NCI-H774 (cell line): ENCODE measurements at places on chromosomes 6 and 20.

GRCh38 chr20:62010551-62011402 is 54.9 kb downstream of the TAF4 start:
- DNase-seq: no peak

GRCh38 chr6:52994031-52994838 is 849 bp downstream of the GSTA4 start:
- DNase-seq: peak; percentile 29

DNA sequence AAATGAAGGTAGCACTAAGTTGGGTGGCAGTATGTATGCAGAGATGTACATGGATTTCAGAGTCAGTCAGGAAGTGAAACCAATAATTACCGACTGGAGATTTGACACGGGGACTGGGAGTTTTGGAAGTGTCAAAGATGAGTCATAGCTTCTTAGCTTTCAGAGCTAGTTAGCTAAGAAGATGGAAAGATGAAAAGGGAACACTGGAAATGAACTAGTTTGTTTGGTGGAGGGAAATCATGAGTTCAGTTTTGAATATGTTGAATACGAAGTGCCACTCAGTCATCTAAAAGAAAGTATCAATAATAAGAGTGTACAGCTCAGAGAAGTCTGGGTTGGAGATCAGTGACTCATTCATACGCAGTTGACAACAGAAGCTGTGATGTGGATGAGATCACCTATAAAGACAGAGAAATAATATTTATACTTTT is 7.5 kb downstream of the ESF1 start:
- no peak for DNase-seq

DNA sequence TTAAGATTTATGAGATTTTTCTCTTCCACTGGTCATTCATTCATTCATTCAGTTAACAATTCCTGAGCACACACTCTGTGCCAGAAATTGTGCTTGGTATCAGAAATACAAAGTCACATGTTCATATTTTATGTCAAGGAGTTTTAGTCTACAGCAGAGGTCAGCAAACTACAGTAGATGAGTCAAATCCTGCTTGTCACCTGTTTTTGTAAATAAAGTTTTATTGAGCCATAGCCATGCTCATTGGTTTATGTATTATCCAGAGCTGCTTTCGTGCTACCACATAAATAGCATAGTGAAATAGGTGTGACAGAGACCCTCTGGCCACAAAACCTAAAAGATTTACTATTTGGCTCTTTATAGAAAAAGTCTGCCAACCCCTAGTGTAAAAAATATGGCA is 46.8 kb downstream of the THEMIS start:
- no peak for DNase-seq

- peak; percentile 96 for DNase-seq
These were observed 973 bp upstream of the CITED2 start for GRCh38 chr6:139375226-139376016.

DNA sequence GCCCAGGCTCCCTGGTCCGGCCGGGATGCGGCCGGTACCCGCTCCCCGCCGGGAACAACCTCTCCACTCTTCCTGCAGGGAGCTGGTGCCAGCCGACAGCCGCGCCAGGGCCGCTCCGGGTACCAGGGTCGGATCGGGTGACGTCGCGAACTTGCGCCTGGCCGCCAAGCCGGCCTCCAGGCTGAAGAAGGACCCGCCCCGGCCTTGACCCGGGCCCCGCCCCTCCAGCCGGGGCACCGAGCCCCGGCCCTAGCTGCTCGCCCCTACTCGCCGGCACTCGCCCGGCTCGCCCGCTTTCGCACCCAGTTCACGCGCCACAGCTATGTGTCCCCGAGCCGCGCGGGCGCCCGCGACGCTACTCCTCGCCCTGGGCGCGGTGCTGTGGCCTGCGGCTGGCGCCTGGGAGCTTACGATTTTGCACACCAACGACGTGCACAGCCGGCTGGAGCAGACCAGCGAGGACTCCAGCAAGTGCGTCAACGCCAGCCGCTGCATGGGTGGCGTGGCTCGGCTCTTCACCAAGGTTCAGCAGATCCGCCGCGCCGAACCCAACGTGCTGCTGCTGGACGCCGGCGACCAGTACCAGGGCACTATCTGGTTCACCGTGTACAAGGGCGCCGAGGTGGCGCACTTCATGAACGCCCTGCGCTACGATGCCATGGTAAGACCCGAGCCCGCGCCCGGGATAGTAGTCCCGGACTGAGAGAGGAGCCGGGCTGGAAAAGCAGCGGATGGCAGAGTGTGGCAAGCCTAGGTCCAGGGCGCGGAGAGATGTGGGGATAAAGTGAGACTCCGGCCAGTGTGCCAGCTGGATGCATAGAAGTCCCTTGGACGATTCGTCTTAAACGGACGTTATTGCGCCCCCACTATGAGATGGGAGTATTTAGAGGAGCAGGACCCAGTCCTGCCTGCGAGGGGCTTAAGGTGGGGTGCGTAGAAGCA is at the start of gene NT5E:
Gene NT5E, plus strand, starts transcription at position 266 of the 942 bp plus-strand sequence. Its CDS starts 57 bp downstream, at position 323.
- no peak for DNase-seq

- no peak for DNase-seq
These were observed 356.2 kb downstream of the UTRN start for GRCh38 chr6:144641286-144641685.

DNA sequence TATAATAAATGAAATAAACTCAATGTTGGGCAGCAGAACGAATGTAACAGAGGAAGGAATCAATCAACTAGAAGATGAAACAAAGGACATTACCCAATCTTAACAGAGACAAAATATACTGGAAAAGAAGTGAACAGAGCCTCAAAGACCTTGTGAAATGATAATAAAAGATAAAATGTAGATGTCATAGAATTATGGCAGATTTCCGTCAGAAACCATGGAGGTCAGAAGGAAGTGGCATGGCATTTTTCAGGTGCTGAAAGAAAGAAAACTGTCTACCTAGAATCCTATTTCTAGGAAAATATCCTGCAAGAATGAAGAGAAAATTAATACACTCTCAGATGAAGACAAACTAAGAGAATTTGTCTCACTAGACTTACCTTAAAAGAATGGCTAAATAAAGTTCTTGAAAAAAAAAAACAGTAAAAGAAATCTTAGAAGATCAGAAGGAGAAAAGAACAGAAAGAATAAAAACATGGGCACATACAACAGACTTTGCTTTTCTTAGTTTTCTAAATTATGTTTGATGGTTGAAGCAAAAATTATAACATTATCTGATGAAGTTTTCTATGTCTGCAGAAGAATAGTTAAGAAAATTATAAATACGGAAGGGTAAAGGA is 23.4 kb upstream of the ZBTB2 start:
- no peak for DNase-seq

DNA sequence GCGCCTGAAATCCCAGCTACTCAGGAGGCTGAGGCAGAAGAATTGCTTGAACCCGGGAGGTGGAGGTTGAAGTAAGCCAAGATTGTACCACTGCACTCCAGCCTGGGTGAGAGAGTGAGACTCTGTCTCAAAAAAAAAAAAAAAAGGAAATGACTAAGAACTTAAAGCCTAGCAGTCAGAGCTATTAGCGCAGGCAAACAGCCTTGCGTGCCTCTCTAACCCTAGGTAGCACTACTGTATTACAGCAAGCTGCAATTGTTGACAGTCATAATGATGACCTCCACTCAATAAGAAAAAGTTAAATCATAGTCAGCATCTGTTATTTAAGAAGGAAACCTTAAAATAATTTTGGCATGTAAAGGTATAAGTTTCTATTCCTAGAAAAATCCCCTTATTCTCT is 14.4 kb downstream of the GSS start:
- DNase-seq: no peak

DNA sequence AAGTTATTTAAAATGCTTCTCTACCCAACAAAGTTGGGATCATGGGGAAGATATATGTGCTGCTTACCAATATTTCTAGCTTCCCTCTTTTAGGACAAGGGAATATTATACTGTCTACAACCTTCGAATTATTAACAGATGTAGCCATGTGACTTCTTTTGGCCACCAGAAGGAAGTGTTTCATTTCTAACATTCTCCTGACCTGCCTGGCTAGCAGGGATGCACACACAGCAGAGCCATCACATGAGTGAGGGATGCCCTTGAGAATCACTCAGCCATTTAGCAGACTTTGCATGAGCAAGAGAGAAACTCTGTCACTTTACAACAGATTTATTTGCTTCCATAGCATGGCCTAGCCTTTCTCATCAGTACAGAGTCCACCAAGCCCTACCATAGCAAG is 230.7 kb upstream of the MARCKS start:
- no peak for DNase-seq

DNA sequence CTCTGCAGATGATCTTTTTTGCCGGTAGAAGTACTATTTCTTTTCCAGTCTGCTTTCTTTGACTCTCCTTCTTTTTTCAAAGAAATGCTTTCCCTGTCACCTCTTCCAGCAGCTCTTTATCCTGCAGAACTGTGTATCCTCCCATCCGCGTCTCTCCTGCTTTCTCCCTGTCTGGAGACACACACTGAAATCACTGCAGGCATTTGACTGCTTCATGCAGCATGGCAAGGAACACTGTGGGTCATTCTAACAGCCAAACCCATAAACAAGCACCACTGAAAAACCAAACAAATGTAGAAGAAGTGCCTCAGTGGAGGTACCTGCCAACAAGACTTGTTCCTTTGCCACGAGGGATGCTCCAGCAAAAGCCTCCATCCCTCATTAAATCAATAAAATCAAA is 403.7 kb upstream of the CITED2 start:
- no peak for DNase-seq

DNA sequence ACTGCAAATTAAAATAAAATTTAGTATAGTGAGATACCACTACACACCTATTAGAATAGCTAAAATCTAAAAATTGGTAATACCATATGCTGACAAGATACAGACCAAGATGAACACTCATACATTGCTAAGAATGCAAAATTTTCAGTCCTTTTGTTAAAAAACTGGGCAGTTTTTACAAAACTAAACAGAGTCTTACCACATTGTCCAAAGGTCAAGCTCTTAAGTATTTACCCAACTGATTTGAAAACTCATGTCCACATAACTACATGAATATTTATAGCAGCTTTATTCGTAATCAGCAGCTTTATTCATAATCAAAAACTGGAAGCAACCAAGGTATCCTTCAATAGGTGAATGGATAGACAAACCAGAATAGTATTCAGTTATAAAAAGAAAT is 10.0 kb downstream of the POLR3F start:
- no peak for DNase-seq

GRCh38 chr6:170031684-170032121 is 259.2 kb downstream of the DLL1 start:
- no peak for DNase-seq

DNA sequence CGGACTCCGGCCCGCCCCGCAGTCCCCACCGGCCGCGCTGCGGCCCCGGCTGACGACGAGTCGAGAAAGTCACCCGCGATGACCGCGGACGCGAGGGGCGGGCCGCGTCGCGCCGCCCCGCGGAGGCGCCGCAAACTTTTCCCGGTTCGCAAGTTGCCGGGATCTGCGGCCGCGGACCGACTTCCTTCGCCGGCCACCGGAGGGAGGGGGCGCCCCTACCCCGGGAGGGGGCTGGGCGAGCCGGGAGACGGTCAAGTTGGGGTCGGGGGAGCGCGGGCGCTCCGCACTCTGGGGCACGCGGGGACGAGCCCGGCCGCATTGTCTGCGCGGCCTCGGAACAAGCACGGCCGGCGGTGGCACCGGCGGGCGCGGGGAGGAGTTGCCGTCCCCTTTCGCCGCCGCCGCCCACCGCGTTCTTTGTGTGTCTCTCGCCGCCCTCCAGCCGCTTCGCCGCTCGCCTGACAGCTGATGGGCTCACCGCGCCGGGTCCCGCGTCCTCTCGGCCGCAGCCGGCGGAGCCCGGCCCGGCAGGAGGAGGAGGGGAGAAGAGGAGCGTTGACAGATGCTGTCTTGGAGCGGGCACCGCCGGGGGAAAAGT is 131.6 kb downstream of the OGFRL1 start:
- DNase-seq: no peak

- no peak for DNase-seq
These were observed 267.6 kb upstream of the SGK1 start for GRCh38 chr6:134585517-134585873.

DNA sequence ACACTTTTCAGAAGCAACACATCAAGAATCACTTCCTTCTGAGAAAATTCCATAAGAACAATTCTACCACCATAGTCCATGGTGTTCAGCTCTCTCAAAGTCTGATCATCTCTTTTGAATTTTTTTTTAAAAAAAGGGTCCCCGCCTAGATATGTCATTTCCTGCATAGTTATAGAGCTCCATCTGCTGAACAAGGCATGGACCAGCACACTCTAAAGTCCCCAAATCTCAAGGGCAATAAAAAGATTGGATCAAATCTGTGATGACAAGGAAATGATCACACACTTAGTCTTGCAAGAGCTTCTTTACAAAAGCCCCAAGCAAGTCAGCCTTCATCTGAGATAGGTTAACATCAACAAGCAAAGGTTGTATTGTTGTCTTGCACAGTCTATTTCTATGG is 100.7 kb upstream of the STMND1 start:
- DNase-seq: no peak

GRCh38 chr6:3742076-3742425 is 9.5 kb downstream of the PXDC1 start:
- no peak for DNase-seq

DNA sequence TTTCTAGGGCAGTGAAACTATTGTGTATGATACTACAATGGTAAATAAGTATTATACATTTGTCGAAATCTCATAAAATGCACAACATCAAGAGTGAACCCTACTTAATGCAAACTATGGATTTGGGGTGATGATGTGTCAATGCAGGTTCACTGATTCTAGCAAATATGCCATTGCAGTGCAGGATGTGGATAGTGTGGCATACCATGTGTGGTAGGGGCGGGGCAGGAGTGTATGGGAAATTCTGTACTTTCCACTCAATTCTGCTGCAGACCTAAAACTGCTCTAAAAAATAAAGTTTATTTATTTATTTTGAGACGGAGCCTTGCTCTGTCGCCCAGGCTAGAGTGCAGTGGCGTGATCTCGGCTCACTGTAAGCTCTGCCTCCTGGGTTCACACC is 44.3 kb downstream of the ABHD12 start:
- DNase-seq: no peak

DNA sequence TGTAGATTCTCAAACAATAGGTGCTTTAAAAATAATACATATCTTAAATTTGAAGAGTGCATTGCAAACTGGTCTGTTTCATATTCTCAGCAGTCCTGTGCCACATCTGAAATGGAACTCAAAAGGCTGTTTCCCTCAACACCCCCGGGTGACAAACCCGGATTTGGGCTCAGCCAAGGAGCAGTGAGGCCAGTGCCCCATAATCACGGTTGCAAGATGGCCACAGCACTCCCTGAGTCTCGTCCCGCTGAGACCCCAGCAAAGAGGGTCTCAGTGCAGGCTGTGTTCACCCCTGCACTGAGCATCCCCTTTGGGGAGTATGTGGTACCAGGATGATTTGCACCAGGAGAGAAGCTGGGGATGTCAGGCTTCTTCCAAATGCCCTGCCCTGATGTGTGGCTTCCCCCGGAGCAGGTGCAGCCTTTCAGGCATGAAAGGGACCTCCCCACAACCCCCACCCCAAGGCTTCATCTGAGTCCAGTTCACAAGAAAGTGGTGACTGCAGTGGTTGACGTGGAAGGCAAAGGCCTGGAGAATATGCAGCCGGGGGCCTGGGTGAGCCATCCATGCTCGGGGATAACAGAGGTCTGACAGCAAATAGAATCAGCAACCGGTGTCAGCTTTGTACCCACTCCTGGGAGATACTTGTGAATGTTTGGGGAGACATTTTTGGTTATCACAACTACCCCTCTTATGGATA is 202.9 kb downstream of the SYNDIG1 start:
- no peak for DNase-seq

- DNase-seq: no peak
These were observed 22.3 kb downstream of the COL19A1 start for GRCh38 chr6:69888482-69889233.
